ENCODE measurements at places on chromosomes 3 and 15.
A peak's percentile ranks its signal among the peaks of the same experiment; 100 is the strongest.

GRCh38 chr3:19272296-19272695 lies 124.0 kb downstream of the KCNH8 start:
- no peak for DNase-seq

DNA sequence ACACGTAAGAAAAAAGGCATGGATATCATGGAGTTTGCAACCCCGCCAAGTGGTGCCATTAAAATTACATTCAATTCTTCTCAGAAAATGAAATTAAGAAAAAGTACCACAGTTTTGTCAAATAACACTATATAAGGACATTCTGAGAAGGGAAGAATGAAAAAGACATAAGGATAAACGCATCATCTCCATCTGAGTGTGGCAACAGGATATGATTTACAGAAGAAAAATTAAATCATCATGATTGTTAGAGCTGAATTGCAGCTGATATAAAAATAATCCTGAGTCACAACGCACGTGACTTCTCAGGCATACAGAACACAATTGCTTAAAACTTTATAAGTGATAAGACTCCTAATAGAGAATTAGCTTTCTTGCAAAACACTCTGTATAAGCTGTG lies 133.8 kb downstream of the GREM1 start:
- DNase-seq = peak; percentile 95

- peak; percentile 47 for DNase-seq
Observed at GRCh38 chr3:172595664-172596393, 72.6 kb upstream of the TNFSF10 start.

DNA sequence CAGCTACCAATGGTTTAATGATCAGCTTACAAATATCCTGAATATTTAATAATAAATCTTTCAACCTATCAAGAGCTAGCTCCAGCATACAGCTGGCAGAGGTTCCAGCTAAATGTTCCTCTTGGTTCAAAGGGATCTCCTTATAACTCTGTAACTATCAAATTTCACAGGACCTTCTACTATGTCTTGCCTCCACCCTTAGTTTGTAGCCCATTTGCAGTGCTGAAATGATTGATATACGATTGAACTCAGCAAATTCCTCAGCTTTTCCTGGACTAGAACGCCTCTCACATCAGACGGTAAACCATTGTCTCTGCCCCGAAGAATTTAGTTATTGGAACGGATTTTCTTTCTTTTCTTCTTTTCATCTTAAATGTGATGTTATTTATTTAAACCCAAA lies 41.5 kb downstream of the CD200R1L start:
- DNase-seq = no peak

DNA sequence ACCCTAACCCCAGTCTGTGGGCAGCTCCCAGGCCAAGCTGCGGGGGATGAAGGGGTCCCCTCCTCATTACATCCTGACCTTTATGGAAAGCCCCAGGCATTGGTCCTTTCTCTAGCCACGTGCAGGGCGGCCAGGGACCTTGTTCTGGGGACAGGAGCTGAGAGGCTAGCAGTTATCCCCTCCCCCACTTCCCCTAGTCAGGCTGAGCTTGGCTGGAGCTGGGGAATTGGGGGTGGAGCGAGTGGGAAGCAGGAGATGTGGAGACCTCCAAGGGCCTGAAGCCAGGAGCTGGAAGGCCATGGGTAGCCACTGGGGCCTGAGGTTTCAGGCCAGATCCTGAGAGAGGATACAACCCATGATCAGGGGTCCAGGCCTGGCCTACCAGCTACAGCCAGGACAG lies 45.8 kb downstream of the DNAH1 start:
- no peak for DNase-seq

DNA sequence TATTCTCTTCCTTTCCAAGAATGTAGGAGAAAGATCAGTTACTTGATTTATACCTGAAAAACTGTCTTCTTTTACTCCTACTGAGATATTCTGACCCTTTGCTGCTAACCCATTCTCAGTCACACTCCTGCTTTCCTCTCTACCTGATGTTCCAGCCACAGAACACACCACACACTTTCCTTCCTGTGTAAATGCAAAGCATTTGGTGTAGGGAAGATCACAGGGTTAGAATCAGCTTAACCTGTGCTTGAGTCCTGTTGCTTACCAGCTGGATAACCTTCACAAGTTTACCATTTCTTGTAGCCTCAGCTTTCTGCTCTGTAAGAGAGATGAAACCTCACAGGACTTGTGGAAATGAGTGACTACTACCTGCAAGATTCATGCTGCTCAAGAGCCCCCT lies 489.8 kb upstream of the GOLIM4 start:
- no peak for DNase-seq

GRCh38 chr15:75459581-75459980 lies 8.1 kb upstream of the SIN3A start:
- DNase-seq = no peak

GRCh38 chr3:192170659-192171058 lies 556.7 kb downstream of the FGF12 start:
- no peak for DNase-seq

- no peak for DNase-seq
Observed at GRCh38 chr3:46143951-46144473, 64.1 kb downstream of the CCR1 start.

- peak; percentile 79 for DNase-seq
Observed at GRCh38 chr3:49839193-49839809, 17.1 kb downstream of the TRAIP start.

DNA sequence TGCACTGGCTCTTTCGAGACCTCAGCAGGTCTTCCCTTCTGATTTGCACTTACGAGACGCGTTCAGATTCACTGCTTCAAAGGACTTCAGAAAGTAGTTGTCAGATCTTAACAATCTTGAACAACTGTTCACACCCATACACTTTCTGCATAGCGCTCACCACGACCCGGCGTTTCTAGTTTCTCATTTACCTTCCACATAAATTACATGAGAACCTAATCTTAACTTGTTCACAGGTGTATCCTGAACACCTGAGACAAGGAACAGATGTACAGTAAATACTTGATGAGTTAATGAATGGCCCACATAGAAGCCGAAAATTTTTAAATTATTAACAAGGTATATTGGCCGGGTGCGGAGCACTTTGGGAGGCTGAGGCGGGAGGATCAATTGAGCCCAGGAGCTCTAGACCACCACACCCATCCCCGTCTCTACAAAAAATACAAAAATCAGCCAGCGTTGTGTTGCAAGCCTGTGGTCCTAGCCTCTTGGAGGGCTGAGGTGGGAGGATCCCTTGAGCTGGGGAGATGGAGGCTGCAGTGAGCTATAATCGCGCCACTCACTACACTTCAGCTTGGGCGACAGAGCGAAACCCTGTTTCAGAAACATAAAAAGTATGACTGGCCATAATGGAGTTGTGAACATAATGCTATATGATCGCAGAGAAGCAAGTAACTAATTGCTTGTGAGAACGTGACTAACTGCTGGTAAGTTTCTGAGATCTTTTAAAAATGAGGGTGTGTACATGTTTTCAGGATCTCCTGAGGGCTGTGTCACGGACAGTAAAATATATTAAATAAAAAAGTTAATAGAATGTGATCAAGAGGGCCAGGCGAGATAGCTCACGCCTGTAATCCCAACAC lies 984 bp upstream of the SMARCC1 start:
- no peak for DNase-seq

DNA sequence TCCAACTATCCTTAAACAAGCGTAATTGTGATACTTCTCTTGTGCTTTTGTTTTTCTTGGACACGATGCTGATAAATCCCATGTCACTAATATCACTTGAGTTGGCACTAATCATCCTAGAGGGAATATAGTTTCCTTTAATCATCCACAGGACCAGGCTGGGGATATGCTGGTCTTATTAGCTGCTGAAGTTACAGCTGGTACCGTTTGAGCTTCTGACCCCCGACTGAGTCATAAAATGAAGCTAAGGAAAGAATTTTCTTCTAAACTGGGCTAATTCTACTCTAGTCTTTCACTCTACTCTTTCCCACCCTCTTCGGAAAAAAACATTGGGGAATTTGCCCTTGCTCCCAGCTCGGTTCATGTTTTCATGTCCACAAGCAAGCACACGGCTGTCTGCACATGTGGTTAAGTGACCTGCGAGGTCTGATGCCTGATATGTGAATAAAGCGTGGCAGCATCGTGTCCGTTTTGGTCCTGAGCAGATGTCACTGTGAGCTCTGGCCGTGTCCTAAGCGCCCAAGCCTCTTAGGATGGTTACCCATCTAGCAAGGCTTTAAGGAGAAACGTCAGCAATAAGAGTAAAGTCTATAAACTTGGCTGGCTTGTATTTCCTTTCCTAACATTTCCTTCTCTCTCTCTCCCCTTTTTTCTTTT lies 223.7 kb downstream of the ITPR1 start:
- DNase-seq = peak; percentile 73

DNA sequence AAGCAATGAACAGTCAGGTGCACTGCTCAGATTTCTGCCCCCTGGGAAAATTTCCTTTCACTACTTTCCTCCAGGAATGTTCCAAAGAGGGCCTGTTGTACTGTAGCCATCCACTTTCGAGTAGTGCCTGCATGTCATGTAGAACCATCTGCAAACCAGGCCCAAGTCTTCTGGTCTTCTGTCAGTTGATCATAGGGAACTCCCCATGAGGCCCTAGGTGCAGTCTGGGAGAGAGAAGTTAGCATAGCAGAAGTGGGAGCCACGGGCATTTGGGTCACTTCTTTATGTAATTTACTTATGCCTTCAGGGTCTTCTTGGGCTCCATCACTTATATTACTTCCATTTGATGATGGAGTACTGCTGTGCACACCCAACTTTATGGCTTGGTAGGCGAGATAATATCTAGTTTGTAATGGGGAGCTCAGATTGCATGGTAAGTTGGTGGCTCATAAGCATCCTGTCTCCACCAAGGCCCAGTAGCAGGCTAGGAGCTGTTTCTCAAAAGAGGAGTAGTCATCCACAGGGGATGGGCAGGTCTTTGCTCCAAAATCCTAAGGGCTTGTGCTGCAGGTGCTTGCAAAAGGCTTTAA lies 151.4 kb downstream of the NFKBIZ start:
- no peak for DNase-seq

GRCh38 chr3:99523431-99524127 lies 114.8 kb upstream of the COL8A1 start:
- peak; percentile 53 for DNase-seq

GRCh38 chr3:134660046-134660441 lies 9.2 kb upstream of the KY start:
- no peak for DNase-seq

GRCh38 chr3:13424141-13424844 lies 4.2 kb upstream of the NUP210 start:
- DNase-seq = no peak

Measured in fibroblast of skin of scalp (primary cell).